ENCODE measurements at places on chromosomes 6 and 20.

GRCh38 chr6:127119102-127120022 is 891 bp downstream of the RSPO3 start:
- DNase-seq, result no peak

- DNase-seq, result no peak
Measured at GRCh38 chr6:24922814-24923213, 12.9 kb downstream of the RIPOR2 start.

- no peak for DNase-seq
Measured at GRCh38 chr6:63910863-63911551, 275.4 kb downstream of the PHF3 start.

GRCh38 chr6:13367396-13367795 is 39.1 kb upstream of the TBC1D7 start:
- no peak for DNase-seq

GRCh38 chr20:30485331-30486102 is 771.9 kb upstream of the DEFB115 start:
- no peak for DNase-seq

DNA sequence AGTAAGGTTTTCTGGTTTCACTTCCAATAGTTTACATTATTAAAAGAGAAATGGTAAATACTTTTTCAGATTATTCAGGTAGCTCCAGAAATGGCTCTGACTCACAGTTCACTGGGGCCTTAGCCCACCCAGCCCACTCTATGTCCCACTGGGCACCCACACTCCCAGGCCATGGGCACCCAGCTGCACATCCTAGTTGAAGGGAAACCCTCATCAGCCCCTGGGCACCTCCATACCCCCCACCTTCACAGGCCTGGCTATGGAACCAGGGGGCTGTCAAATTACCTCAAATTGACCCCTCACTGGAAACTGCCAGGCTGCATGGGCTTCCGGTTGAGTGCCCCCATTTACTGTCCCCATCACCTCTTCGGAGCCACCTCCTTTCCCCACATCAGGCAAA is 51.5 kb downstream of the BMP7 start:
- DNase-seq, result no peak

- no peak for DNase-seq
Measured at GRCh38 chr6:147621961-147622360, 113.5 kb downstream of the SAMD5 start.

GRCh38 chr20:32458061-32458836 is 100.1 kb downstream of the ASXL1 start:
- no peak for DNase-seq

DNA sequence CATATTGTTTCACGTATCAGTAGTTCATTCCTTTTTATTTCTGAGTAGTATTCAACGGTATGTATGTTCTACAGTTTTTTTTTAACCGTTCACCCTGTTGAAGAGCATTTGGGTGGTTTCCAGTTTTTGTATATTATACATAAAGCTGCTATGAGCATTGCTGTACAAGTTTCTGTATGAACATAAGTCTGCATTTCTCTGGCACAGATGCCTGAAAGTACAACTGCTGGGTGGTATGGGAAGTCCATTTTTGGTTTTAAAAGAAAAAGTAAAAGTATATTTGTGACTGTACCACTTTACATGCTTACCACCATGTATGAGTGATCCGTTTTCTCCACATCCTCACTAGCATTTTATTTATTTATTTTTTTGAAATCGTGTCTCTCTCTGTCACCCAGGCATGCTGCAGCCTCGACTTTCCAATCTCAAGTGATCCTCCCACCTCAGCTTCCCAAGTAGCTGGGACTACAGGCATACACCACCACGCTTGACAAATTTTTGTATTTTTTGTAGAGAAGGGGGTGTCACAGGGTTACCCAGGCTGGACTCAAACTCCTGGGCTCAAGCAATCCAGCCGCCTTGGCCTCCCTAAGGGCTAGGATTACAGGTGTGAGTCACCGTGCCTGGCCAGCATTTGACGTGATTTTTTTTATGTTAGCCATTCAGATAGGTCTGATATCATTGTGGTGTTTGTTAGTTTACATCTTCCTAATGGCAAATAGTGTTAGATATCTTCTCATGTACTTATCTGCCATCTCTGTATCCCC is 11.0 kb upstream of the SIM1 start:
- DNase-seq, result no peak

DNA sequence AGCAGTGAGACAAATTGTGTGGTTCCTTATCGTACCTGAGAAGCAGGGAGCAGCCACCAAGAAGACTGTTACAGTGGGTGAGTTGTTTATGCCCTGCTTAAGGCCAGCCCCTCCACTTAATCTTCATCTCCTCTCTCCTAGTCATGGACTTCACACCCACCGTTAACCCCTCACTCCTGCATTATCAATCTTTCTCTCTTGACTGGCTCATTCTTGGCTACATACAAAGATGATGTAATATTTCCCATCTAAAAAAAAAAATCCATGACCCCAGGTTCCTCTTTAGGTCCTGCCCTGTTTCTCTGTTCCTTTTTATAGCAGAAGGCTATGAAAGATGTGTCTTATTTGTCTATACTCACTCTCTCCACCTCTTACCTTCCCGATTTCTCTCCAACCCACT is 72.4 kb downstream of the SHLD1 start:
- no peak for DNase-seq

GRCh38 chr20:57399587-57400155 is 8.5 kb downstream of the RBM38 start:
- DNase-seq, result no peak

DNA sequence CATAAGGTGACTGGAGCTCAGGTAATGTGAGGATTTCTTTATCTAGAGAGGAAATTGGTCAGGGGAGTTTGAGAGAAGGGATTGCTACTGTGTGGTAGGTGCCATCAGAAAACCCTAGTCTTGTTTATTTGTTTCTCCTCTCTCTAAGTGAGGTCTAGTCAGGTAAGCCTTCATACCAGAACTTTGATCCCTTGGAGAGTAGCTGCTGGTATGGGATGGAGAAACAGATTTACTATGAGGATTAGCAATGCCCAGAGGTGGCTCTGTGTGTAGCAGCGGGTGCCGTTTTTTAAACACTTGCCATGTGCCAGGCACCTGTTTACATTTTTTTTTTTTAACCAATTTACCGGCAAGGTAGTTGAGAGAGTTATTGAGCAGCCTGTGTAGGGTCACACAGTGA is 19.5 kb downstream of the CMTR1 start:
- DNase-seq, result no peak

DNA sequence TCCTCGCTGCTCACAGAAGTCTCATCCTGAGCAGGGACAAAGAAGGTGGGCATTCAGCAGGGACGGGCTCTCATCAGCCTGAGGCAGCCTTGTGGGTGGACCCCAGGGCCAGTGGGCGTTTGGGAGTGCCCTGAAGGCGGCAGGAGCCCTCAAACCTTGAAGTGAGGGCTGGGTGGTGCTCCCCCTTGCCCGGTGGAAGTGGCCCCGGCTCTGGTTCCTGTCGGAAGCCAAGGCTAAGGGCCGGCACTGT is 110.5 kb downstream of the NOL4L start:
- no peak for DNase-seq

DNA sequence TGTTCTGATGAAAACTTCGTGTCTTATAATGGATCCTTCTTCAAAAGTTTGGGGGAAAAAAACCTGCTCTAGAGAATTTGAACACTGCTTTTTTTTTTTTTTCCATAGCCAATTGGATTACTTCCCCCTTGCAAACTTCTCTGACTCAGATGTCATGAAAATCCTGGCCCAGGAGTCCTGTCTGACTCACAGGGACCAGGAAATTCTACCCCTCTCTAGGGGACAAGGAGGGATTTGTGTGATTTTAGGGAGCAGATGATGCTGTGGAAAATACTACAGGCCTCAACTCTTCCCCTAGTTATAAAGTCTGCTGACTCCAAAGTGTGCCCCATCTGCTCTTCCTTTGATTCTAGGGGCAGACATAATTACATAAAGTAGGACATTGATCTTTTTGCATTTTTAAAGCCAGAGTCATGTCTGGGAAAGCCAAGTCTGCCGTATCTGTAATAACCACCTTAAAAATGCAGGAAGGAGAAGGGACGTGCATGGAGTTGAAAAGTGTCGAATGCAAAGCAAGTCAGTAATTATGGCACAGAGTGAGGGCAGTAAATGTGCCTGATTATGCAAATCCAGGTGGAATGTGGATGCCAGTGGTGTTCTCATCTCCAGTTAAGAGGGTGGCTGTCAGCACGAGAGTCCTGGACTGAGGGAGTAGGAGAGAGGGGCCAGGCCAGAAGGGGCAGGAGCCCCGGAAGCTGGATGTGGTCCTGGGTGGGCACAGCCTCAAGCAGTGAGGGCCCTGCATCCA is 144.3 kb upstream of the SULF2 start:
- no peak for DNase-seq

DNA sequence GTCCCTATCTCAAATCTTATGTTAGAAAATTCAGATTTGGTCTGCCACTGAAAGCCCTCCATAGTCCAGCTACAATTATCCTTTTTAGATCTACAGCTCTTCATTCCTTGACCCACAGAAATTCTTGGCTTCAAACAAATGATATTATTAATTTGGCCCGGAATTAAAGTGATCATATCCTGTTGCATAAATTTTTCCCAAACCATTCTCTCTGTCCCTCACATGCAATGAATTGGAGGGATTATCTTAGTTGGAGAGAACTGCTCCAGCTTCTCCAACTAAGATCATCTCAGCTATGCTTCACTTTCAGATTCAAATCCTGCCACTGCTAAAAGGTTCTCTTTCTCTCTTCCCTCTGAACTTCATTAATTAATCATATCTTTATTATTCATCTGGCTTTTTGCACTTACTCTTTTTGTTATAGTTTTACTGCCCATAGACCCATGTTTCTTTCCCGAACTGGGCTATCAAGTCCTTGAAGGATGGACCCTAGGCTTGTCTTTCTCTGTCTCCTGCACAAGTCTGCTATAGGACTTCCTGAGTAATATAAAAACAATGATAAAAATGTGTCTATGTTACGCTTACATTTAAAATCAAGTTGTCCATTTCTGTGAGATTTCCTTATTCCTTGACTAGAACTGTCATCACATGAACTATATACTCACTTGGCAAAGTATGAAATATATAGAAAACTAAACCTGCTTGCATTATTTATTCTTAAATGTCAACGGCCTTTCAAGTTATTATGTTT is 493.9 kb upstream of the MARCKS start:
- DNase-seq, result no peak

DNA sequence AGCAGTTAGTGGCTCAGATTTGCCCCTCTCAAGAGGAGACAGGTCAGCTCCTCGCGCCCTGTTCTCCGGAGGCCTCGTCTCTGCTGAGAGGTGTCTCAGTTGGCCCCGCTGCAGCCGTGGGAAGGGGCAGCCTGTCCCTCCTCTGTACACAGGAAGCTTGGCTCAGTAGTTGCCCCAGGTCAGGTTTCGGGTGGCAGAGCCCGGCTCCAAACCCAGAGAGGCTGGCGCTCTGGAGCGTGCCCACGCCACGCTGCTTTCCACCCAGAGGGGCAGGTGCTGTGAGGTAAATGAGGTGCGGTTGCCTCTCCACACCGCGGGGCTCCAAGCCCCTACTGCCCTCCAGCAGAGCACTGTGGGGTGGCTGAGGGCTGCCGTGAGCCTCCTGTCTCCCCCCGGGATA is 16.0 kb downstream of the DYNLT1 start:
- no peak for DNase-seq

DNA sequence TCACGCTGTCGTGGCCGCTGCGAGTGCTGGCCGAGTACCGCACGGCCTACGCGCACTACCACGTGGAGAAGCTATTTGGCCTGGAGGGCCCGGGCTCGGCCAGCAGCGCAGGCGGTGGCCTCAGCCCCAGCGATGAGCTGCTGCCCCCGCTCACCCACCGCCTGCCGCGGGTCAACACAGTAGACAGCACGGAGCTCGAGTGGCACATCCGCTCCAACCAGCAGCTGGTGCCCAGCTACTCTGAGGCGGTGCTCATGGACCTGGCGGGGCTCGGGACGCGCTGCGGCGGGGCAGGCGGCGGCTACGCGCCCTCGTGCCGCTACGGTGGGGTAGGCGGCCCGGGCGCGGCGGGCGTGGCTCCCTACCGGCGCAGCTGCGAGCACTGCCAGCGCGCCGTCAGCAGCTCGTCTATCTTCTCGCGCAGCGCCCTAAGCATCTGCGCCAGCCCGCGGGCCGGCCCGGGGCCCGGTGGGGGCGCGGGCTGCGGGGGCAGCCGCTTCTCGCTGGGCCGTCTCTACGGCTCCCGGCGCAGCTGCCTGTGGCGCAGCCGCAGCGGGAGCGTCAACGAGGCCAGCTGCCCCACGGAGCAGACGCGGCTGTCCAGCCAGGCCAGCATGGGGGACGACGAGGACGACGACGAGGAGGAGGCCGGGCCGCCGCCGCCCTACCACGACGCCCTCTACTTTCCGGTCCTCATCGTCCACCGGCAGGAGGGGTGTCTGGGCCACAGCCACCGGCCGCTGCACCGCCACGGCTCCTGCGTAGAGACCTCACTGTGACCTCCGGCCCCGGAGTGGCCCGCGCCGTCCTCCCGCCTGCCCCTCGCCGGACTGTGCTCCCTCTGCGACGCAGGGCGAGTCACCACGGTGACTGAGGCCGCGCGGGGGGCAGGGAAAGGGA is 5.7 kb downstream of the TMEM151B start:
- no peak for DNase-seq

- DNase-seq, result no peak
Measured at GRCh38 chr6:84057908-84058307, 24.3 kb downstream of the MRAP2 start.

GRCh38 chr20:51431321-51431720 is 111.2 kb downstream of the NFATC2 start:
- DNase-seq, result no peak

DNA sequence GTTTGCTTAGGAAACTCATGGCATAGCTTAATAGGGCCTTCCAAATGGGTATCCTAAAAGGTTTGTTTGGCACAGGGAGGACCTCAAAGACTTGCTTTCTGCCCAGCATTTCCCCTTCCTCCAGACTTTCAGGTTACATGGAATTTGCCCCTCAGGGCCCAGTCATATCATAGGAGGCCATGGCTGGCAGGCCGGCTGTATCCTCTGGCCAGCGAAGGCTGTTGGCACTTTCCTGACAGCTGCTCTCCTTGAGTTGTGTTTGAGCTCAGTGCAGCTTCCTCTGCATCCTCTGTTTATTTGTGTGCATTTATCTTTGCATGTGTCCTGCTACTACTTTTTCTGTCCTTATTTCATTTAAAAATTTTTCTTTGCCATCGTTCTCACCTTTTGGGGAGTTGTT is 90.9 kb downstream of the ANKS1A start:
- DNase-seq, result no peak

DNA sequence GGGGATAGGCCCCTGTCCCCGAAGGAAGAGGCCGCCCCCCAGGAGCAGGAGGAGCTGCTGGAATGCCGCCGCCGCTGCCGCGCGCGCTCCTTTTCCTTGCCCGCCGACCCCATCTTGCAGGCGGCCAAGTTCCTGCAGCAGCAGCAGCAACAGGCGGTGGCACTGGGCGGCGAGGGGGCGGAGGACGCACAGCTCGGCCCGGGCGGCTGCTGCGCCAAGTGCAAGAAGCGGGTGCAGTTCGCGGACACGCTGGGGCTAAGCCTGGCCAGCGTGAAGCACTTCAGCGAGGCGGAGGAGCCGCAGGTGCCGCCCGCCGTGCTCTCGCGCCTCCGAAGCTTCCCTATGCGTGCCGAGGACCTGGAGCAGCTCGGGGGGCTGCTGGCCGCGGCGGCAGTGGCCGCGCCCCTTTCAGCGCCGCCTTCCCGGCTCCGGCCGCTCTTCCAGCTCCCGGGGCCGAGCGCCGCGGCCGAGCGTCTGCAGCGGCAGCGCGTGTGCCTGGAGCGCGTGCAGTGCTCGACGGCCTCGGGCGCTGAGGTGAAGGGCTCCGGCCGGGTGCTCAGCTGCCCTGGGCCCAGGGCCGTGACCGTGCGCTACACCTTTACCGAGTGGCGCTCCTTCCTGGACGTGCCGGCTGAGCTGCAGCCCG is 630 bp downstream of the PPP1R3G start:
- DNase-seq, result no peak

Measured in activated CD8-positive, alpha-beta memory T cell treated with anti-CD3 and anti-CD28 coated beads for 1 hour (primary cell).